ENCODE measurements at places on chromosomes 2 and 18.

GRCh38 chr18:12001421-12001820 lies 20.1 kb downstream of the IMPA2 start:
- H3K27me3 ChIP-seq = no peaks in the 10 kb centered on the region
- DNase-seq = no peak
- no peaks in the 10 kb centered on the region for H3K36me3 ChIP-seq

- H3K4me1 ChIP-seq = peaks cover 13% of the 10 kb centered on the region
- peaks cover 65% of the 10 kb centered on the region for H3K27me3 ChIP-seq
- no peak for DNase-seq
- H3K36me3 ChIP-seq = no peaks in the 10 kb centered on the region
These were observed at the start of gene B4GALT6 for GRCh38 chr18:31684279-31685096. B4GALT6 (minus strand) TSS chr18:31684581; CDS start chr18:31684426, 155 bp downstream.

DNA sequence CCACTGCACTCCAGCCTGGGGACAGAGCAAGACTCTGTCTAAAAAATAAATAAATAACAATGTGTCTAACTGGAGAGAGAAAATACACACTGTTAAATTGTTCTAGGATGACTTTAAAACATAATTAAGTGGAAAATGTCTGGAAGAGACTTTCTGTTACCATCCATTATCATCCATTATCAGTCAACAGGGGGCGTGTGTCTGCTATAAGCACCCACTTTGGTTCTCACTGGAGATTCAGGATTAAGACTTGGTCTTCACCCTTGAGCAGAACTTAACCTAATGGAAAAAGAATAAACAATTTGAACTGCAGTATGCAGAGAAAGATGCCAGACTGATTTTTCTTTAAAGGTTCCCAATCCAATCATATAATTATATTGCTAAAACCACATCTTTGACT lies 999.8 kb upstream of the GYPC start:
- no peaks in the 10 kb centered on the region for H3K4me1 ChIP-seq
- H3K27me3 ChIP-seq = no peaks in the 10 kb centered on the region
- no peaks in the 10 kb centered on the region for H3K36me3 ChIP-seq

- H3K27me3 ChIP-seq = peaks cover 9% of the 10 kb centered on the region
- H3K4me1 ChIP-seq = peaks cover 17% of the 10 kb centered on the region
- H3K4me3 ChIP-seq = no peak overlapping the region
- peaks cover 4% of the 10 kb centered on the region for H3K36me3 ChIP-seq
- no peak overlapping the region for H3K27ac ChIP-seq
These were observed 1.7 kb upstream of the RTTN start for GRCh38 chr18:70207181-70207580.

DNA sequence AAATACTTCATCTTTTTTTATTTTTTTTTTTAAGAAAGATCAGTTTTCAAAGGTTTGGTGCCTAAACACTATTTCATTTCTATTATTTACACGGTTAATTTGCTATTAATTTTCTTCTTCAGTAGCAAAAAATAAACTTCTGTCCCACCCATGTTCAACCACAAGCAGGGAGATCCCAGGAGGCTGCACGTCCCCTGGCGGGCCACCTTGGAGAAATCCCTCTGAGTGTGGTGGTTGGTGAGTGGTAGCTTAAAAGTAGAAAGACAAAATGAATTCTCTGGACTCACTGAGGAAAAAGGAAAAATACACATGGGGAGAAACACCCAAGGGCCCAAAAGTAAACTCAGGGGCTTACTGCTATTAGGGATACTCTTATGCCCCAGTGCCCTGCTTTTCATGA lies 143.5 kb downstream of the DNAH7 start:
- no peak overlapping the region for H3K4me3 ChIP-seq
- H3K4me1 ChIP-seq = no peaks in the 10 kb centered on the region
- no peaks in the 10 kb centered on the region for H3K36me3 ChIP-seq
- DNase-seq = no peak
- H3K27me3 ChIP-seq = peaks cover 4% of the 10 kb centered on the region

GRCh38 chr2:100561191-100561590 lies 1.6 kb upstream of the PDCL3 start:
- H3K4me1 ChIP-seq = peaks cover 36% of the 10 kb centered on the region
- H3K27me3 ChIP-seq = no peaks in the 10 kb centered on the region
- peak overlapping the region; percentile 98 for H3K4me3 ChIP-seq
- H3K36me3 ChIP-seq = peaks cover 4% of the 10 kb centered on the region
- peak overlapping the region; percentile 99 for H3K27ac ChIP-seq

Measured in activated naive CD8-positive, alpha-beta T cell treated with anti-CD3 and anti-CD28 coated beads, Interleukin-2, amount 10 ng/mL, durations not matched to agents 7 days and 5 days (primary cell).